ENCODE measurements at places on chromosomes 13 and 19.

- DNase-seq = no peak
Measured at GRCh38 chr13:84567848-84568247, 685.6 kb upstream of the SLITRK1 start.

GRCh38 chr13:51326777-51327176 is 12.7 kb upstream of the SERPINE3 start:
- no peak for DNase-seq

DNA sequence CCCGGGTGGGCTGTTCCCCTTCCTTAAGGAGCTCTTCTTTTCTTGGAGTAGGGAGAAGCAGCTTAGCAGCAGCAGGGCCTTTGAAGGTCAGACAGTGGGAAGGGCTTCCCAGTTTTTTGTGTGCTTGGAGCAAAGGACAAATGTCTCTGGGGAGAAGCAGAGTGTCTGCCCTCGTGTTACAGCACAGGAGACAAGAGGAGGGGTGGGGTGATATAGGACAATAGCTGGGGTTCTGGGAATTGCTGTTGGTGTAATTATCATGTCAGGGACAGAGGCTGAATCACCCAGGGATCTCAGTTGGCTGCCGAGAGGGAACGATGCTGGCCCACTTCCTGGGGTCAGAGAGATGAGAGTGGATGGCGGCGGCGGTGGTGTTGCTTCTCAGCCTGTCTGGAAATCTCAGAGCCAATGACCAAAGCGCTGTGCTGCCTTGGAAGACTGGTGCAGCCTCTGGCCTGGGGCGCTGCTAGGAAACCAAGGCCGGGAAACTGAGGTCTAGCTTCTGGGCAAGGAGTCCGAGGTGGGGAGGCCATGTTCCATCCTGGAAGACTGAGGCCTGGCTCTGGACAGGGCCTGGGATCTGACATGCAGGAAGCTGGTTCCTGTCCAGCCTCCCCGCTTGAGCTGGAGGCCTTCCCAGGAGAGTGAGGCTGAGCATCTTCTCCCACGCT is 1.2 kb downstream of the INAFM1 start:
- no peak for DNase-seq

DNA sequence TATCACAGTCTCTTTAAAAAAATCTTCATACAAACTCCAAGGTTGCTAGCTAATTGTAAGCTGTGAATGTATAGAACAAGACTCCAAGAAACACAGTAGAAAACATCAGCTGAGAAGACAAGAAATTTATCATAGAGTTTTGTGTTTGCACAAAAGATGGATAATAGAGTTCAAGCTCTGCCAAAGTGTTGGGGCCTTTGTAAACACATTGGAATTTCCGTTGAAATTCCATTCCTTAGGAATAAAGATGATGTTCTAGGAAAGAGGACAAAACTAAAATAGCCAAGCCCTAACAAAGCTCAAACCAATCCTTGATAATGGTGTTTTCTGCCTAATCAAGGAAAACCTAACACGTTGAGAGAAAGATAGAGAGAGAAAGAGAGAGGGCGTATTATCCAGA is 20.6 kb downstream of the LRRC63 start:
- no peak for DNase-seq

- no peak for DNase-seq
Measured at GRCh38 chr13:103282571-103283450, 216.6 kb upstream of the SLC10A2 start.

DNA sequence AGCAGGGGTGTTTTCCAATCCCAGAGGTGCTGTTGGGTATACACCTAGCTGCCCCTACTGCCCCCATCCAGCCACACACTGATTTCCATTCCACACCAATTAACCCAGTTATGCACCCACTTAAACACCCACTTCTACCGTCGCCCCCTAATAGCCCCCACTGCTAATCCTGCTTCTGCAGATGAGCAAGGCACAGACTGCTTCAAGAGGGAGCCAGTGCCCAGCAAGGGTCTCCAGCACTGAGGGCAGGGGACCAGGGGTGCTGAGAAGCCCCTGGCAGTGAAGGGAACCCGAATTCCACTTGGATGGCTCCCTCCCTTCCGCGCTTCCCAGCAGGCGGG is 1.2 kb downstream of the FXYD7 start:
- DNase-seq = no peak

DNA sequence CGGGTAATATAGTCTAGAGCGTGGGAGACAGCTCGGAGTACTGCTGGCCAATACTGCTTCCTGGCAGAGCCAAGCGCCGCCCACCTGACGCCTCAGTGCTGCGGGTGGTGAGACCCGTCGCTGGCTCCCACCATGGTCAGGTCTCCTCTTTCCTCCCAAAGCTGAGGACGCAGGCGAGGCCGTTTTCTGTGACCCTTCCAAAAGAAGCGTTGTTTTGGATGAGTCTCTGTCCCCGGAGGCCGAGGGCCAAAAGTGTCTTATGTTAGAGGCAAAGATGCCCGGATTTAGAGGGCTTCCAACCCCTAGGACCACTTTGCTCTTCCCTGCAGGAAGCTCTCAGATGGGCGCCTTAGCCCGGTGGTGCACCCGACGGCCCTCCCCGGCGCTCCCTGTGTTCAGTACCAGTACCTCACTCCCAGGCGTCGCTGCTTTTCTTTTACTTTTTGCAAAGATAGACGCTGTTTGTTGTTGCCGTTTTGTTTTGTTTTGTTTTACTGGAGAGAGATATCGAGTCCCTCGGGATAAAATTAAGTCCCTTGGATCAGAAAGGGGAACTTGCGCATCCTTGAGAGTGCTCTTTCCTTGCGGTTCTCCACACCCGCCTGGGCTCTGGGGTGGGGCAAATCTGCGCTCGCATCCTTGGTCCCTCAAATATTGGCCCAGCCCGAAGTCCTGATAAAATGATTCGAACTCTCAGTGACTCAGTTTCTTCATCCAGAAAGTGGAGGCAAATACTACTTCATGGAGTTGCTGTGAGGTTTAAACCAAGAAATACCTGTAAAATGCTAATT is 7.0 kb downstream of the PDX1 start:
- DNase-seq = no peak

- DNase-seq = peak; percentile 33
Measured at GRCh38 chr19:32675720-32676185, at the start of gene RGS9BP. Gene RGS9BP (plus strand): TSS chr19:32675848. CDS start chr19:32676264, 416 bp downstream.

- no peak for DNase-seq
Measured at GRCh38 chr13:54347531-54347930, 1318.9 kb downstream of the OLFM4 start.

DNA sequence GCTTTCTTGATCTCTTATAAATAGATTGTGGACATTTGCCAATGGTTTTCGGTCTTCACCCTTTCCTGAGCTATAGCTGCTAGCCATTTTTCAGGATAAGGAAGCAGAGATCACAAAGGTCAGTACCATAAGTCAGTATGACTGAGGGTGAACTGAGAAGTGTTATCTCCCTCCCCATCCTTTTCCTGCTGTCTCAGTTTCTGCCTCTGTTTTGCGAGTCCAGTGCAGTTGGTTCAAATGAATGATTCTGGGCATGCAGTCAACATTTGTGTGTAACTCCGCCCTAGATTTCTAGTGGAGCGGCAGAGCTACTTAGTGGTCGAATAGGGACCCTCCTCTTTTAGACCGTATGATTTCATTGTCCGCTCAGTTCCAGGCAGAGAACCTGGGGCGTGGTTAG is 460.8 kb upstream of the ARGLU1 start:
- DNase-seq = no peak

- DNase-seq = no peak
Measured at GRCh38 chr13:112229445-112229844, 146.7 kb upstream of the SPACA7 start.

- no peak for DNase-seq
Measured at GRCh38 chr13:84191139-84191538, 308.9 kb upstream of the SLITRK1 start.

- DNase-seq = no peak
Measured at GRCh38 chr13:111925146-111925875, 141.6 kb upstream of the SOX1 start.

- DNase-seq = no peak
Measured at GRCh38 chr13:46665248-46665632, 112.3 kb downstream of the LRCH1 start.

GRCh38 chr19:16076958-16077611 is 790 bp downstream of the TPM4 start:
- DNase-seq = no peak

DNA sequence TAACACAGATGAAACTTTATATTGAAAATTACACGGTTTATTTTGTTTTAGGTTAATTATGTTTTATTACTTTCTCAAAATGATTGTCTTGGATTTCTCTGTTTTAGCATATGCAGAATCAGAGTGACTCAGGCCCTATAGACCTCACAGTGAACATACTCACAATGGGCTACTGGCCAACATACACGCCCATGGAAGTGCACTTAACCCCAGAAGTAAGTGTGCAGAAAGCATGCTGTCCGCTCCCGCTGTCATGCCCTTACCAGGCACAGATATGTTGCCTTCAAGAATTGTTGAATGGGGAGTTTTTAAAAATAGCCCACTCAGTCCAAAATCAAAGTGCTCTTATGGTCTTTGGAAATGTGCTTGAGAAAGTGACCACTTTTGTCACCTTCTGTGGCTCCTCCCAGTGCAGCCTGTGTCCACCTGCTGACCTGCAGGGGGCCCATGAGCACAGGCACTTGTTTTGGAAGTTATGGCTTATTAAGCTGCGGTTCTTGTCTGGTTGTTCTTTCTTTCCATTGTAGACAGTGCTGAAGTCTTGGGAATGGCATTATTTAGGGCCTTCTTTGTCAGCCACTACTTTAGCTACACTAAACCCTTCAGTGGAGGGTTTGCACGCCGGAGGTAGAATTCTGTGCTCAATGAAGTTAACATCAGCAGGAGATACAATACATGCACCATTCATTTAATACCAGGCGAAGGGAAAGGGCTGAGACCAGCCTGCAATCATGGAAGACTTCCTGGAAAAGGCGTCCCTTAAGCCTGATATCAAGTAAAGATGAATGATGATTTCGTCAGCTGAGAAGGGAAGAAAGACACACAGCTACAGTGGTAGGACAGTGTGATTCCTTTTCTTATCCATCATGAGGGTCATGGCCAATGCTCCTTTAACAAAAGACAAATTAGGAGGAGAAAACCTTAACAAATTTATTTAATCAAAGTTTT is 36.7 kb downstream of the CUL4A start:
- no peak for DNase-seq

- no peak for DNase-seq
Measured at GRCh38 chr19:31266731-31267130, 82.5 kb downstream of the TSHZ3 start.

All from stimulated activated CD4-positive, alpha-beta T cell treated with anti-CD3 and anti-CD28 coated beads, Interleukin-15, amount 100 ng/mL, for 1 hour (primary cell).